ENCODE measurements at places on chromosomes 6 and 20.

DNA sequence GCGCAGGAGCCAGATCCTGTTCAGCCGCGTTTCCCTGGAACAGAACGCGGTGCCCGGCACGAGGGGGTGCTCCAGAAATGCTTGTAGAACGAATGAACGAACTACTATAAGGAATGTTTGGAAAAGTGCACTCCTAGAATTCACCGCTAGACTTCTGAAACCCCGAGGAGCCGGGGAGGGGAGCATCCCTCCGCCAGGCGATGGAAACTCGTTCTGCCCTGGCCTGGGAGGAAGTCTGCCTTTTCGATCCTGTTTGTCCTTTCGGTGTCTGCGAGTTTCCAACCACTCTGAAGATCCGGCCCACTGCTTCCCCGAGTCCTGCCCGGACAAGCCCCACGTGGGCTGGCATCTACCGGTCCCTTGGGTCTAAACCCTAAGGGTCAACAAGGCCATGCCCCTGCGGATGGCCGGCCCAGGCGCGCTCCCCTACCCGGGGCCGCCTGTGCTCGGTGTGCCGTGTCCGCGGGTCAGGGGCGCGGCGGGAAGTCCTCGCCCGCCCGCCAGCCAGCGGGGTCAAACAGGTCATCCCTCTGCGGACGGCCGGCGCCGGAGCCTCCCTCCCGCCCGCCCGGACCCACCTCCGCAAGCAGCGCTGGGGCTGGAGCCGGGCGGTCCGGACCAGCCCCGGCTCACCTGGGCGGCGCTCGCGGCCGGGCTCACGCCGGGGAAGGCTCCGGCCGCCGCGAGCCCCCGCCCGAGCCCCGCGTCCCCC lies 526 bp downstream of the SULF2 start:
- DNase-seq = no peak

- no peak for DNase-seq
These were observed 5.6 kb upstream of the HLA-DOA start for GRCh38 chr6:33014841-33015634.

- DNase-seq = no peak
These were observed 53.3 kb upstream of the TMEM181 start for GRCh38 chr6:158506601-158507000.

GRCh38 chr6:10414756-10415616 lies at the start of gene TFAP2A:
Gene TFAP2A (minus strand): TSS chr6:10415074. CDS start chr6:10414991, 83 bp downstream.
- DNase-seq = no peak
